ENCODE measurements at places on chromosomes 1 and 21.

DNA sequence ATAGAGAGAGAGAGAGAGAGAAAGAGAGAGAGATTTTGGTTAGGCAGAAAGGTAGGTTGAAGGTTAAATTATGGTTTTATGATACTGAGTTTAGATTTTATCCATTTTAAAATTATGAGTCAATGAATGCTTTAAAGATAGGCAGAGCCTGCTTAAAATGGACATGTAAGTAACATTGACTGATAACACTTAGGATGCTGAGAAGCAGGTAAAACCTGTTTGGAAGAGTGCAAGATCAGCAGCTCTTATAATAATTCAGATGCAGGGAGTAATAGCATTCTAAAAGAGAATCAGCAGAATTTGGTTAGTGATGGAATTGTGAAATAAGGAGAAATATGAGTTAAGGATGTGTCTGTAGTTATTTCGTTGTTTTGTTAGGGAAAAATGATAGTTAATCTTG, 446.6 kb downstream of the PLA2G4A start:
- DNase-seq = no peak

GRCh38 chr1:200040481-200041138, 13.1 kb downstream of the NR5A2 start:
- no peak for DNase-seq

DNA sequence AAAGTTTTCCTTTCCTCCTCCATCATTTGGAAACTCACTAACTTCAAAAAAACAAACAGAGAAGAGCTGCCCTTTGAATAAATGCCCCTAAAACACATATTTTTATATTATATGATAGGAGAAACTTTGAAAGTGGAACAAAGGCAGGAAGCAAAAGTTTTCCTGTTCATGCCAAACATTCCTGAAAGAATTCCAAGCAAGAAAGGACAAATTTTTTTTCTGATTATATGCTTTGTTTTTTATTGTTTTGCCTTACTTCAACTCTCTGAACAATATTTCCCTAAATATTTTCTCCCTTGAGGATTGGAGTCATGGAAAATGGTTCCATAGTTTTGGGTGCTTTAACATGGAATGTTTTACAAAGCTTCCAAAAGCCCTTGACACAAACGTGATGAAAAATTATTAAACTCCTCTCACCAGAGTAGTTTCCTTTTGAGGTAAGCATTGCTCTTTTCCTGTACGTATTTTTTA, 638.5 kb upstream of the CAMK1G start:
- DNase-seq = no peak

- DNase-seq = no peak
Measured at GRCh38 chr21:44337941-44338895, 972 bp downstream of the CFAP410 start.

- no peak for DNase-seq
Measured at GRCh38 chr1:194968916-194969315, 1639.3 kb downstream of the KCNT2 start.

DNA sequence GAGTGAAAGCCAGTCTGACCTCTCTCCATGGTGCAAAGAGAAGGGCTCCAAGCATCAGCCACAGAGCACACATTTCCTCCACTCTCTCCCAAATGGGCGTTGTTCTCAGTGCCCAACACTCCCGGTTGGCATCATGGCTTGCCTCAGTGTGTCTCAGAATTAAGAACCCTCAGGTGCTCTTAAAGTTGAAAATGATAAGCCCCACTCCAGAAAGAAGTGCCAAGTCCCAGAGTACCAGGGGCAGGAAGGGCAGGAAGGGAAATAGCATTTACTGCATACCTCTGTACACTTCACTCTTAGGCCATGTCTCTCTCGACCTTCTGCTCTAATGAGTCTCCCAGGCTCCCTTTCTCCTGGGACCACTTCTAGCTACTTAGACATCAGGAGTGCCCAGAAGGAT, 15.2 kb upstream of the ARHGEF2 start:
- DNase-seq = no peak
